WTC11 (cell line): ENCODE measurements at places on chromosomes 6 and 20.

GRCh38 chr6:134249759-134250602 is 67.9 kb downstream of the SGK1 start:
- DNase-seq, result no peak

- no peak for DNase-seq
Measured at GRCh38 chr6:116412270-116412669, 41.5 kb downstream of the DSE start.

DNA sequence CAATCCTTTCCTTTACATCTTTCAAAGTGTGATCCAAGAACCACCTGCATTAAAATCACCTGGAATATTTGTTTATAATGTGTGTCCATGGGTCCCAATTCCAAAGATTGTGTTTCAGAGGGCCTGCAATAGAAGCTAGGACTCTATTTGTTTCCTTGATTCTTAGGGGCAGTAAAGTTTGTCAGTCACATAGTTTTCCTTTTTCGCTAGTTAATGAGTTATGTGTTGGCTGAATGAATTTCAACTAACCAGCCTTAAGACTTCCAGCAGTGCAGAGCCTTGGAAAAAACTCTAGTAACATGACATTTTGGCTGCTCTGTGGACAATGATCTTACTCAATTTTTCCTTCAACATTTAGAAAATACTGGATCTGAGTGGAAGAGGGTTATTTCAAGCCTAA is 11.3 kb downstream of the FAM217A start:
- no peak for DNase-seq

DNA sequence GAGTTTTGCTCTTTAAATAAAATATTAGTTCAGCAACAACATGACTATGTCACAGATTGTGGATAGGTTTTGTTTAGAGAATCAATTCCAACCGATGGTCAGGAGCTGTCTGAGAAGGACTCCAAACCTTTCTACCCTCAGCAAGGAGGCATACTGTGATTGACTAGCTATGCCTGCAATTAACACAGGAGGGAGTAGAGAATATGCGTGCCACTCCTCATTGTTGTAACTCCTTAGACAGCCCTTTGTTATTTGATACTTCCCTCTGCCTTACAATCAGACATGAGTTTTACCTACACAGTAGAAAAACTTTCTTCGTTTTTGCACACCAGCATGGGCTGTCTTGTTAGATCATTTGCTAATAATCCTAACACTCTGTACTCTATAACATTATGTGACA is 796.5 kb downstream of the PRIM2 start:
- no peak for DNase-seq
